GM18507 (cell line): ENCODE measurements at places on chromosomes 12 and 14.

DNA sequence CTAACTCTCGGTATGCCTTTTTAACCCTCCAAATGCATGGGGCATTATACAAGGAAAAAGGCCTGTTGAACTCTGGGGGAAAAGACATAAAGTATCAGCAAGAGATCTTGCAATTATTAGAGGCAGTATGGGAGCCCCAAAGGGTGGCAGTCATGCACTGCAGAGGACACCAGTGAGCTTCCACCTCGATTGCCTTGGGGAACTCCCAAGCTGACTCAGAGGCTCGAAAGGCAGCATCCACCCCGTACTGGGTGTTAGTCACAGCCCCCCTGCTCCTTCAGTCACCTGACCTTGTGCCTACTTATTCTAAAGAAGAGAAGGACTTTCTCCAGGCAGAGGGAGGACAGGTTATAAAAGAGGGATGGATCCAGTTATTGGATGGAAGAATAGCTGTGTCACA, 781.4 kb upstream of the TMEM132C start:
- no peak for DNase-seq

DNA sequence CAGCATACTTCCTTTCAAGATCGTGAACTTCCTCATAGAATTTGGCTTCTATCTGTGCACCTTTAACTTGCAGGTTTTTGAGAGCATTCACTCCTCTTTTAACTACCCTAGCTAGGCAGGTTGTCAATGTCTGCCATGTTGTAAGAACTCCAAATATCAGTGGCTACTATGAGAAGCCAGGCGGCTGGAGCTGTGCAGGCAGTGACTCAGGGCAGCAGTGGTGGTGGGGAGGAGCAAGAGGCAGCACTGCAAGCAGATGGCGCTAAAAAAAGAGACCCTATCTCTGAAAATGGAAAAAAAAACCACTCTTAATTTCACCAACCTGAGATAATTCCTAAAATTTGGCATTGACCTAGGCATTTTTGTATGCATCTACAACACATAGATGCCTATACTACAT, 28.5 kb downstream of the YARS2 start:
- DNase-seq, result no peak

GRCh38 chr14:90373887-90374286, 22.9 kb upstream of the CALM1 start:
- DNase-seq, result no peak

GRCh38 chr14:99260587-99261551, 11.1 kb downstream of the BCL11B start:
- DNase-seq, result no peak

DNA sequence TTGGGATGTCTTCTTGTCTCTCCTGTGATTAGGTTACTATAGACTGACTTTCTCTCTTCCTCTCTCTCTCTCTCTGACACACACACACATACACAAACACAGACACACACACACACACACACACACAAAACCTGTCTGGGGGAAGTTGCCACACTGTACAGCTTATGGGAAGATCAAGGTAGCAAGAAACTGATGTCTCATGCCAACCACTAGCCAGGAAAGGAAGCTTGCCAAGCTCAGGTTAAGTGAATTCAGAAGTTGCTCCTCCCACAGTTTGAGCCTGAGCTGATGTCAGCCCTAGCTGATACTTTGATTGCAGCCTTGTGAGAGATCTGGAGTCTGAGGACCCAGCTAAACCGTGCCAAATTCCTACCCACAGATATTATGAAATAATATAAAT, 67.1 kb downstream of the PPFIA2 start:
- no peak for DNase-seq
